AG08395 (cell line): ENCODE measurements at places on chromosomes 12 and 14.
A peak's percentile ranks its signal among the peaks of the same experiment; 100 is the strongest.

DNA sequence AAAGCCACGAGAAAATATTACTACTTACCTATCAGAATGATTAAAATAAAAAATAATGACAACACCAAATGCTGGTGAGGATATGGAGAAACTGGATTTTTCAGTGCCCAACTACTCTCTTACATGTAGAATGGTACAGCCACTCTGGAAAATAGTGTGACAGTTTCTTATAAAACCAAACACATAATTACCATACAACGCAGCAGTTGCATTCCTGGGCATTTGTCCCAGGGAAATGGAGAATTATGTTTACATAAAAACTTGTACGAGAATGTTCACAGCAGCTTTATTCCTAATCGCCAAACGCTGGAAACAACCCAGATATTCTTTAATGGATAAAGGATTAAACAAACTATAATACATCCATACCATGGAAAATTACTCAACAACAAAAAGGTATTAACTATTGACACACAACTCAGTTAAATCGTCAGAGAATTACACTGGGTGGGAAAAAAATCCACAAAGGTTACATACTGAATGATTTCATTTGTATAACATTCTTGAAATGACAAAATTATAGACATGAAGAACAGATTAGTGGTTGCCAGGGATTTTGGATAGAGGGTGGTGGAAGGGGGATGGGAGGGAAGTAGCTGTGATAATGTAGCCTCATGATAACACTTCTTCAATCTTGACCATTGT is 35.4 kb downstream of the TAOK3 start:
- DNase-seq, result no peak

GRCh38 chr14:52352061-52352491 is 38.0 kb downstream of the PTGER2 start:
- no peak for DNase-seq

- no peak for DNase-seq
Measured at GRCh38 chr14:31894351-31894750, 182.8 kb upstream of the ARHGAP5 start.

- no peak for DNase-seq
Measured at GRCh38 chr12:124713436-124714082, 146.1 kb upstream of the NCOR2 start.

- DNase-seq, result peak; percentile 75
Measured at GRCh38 chr14:75884198-75884611, 97.6 kb downstream of the TGFB3 start.

DNA sequence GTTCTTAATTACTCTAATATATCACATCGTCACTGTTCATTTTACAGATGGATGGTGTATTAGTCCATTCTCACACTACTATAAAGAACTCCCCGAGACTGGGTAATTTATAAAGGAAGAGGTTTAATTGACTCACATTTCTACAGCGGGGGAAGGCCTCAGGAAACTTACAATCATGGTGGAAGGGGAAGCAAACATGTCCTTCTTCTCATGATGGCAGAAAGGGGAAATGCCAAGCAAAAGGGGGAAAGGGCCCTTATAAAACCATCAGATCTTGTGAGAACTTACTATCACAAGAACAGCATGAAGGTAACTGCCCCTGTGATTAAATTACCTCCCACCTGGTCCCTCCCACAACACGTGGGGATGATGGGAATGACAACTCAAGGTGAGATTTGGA is 6.5 kb downstream of the TMBIM4 start:
- DNase-seq, result no peak

- no peak for DNase-seq
Measured at GRCh38 chr12:3896801-3897351, 23.7 kb upstream of the PARP11 start.

DNA sequence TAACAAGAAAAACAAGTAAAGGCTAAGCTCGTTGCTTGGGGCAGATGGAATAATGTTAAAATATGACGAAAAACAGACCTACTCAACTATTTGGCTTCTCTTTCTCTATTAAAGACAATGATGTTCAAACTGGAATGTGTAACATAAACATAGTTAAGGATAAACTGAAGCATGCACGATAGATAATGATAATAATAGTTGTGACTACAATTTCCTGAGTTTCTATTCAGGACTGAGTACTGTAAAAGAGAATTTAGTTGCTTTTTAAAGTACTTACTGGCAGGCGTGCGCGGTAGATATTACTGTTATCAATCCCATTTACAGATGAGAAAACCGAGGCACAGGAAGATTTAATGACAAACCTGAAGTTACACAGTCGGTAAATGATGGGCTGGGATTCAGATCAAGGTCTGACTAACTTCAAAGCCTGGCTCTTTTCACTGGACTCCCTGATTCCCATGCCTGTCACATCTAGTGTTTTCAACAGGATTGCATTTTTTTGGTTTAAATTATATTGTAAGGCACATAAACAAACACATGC is 103.0 kb downstream of the CRADD start:
- no peak for DNase-seq

GRCh38 chr12:60333461-60333860 is 737.6 kb downstream of the SLC16A7 start:
- no peak for DNase-seq

GRCh38 chr14:31026077-31026449 is at the start of gene STRN3:
Gene STRN3, minus strand, starts transcription at chr14:31026379. Its CDS starts 194 bp downstream, at chr14:31026185.
- DNase-seq, result no peak

DNA sequence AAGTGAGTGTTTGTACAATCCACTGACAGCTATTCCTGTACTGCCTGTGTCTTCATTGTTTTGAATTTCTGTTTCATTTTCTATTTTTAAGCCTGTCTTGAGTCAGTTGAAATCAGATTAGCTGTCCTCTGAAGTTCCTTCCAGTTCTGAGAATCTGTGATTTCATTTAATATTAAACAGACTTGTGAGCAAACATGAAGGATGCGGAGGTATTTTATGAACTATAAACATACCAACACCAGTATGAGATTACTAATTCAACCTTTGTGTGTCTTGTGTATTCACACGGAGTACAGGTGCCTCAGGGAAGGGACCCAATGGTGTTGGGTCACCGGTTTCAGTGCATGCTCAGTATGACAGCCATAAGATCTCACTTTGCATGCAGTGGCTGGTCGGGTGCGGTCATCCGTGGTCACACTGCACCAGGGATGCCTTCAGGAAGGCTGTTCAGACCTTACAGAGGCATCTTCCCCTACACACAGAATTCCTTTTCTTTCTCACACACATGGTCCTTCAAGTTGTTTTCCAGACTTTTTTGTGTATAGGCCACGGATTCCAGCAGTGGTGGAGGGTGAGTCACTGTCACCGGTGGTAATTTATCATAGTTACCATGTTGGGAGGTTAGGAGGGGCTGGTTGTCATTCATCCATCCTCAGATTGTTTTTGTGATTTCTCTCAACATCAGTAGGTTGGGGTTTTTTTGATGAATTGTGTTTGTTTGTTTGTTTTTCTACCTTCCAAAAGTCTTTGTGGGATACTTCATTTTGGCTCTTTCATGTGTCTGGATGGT is 103.0 kb upstream of the SFSWAP start:
- no peak for DNase-seq

DNA sequence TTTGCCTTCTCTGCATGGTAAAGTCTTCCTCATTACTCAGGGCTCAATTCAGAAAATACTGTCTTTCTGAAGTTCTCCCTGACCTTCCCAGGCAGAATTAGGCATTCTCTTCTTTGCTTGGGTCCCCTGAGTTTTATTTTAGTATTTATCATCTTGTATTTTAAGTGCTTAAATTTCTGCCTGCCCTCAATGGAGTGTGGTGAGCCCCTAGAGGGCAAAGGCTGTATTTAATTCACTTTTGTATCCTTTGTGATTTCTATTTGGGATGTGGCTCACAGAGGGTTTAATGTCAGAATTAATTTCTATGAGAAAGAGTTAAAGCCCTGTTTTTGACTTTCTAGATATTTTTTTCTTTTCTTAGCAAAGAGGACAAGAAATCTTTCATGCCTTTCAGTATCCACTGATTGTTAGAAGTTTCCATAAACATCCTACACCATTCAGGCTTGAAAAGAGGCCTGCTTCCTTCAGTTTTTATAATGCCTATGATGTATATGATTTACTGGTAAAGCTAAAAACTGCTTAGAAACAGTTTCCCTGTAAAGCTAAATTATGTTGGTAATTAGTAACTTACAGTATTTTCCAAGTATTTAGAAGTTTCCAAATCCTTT is 55.6 kb upstream of the PTPRB start:
- peak; percentile 62 for DNase-seq

DNA sequence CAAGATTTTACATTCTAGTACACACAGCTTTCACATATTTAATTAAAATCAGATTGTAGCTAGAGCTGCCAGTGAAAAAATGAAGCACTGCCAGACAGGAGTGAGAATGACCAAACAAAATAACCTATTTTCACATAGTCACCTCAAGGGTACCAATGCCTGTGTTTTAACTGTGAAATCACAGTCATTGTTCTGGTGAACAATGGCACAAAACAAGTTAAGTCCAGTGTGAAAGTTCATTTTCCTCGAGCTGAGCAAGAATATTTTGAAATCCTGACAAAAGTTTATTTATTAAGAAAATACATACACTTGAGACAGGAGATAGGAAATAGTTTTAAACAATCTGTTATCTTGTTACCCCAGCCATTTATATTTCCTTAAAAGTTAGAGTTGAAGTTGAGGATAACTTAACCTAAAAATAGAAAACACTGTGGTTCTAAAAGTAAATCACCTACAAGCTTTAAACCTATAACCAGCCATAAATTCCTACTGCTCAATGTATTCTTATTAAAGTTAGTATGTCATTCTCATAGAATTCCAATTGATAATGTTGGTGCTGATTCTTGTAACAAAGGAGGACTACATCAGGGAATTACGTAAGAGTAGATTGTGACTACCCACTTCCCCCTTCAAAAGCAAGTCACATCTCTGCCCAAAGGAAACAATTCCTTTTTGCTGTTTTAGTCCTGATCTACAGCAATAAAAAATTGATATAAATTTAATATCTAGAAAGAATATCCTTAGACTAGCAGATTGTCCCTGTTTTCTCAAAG is 15.9 kb downstream of the DENND5B start:
- DNase-seq, result no peak

- DNase-seq, result no peak
Measured at GRCh38 chr14:60212503-60213371, 36.3 kb upstream of the PPM1A start.

DNA sequence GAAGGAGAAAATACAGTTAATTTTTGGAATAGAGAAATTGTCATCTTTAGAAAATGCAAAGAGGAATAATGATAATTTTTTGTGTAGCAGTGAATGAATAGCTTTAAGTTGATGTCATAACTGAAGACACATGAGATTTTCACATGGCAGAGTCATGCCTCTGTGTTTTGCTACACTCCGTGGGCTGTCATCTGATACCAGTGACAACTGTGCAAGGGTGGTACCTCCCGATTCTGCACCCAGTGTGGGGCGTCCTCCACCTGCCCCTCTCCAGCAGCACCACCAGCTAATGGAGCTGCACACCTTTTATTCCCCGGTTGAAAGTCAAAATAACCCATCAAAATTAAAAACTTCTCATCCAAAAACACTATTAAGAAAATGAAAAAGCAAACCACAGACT is 47.2 kb downstream of the ANKRD9 start:
- no peak for DNase-seq

DNA sequence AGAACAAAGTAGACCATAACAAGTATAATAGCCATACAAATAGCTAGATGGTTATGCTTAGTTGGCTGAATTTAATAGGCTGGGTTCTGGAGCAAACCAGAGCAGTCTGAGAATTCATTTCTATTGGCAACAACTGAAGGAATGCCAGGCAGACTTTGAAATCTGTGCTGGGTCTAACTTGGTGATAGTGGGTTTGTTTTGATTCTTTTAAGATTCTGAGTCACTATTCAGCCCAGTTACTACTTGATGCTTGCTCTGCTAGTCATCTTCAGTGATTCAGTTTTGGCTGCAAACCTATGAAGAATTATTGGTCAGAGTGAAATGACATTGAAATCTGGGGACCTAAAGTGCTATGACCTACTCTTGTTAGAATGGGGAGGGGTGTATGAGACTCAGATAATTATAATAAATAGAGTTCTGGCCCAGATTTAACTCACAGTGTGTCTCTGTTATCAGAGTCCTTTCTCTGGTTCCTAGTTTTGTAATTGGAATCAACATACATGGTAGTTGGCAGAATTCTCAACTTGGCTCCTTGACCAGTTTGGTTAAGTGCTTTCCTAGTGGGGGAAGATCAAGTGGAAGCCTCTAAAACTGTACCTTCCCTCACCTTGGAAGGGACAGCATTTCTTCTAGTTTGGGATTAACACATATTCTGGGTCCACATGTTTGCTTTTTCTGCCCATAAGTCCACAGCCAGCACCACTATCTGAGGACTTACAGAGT is 43.5 kb downstream of the MNAT1 start:
- DNase-seq, result peak; percentile 83

DNA sequence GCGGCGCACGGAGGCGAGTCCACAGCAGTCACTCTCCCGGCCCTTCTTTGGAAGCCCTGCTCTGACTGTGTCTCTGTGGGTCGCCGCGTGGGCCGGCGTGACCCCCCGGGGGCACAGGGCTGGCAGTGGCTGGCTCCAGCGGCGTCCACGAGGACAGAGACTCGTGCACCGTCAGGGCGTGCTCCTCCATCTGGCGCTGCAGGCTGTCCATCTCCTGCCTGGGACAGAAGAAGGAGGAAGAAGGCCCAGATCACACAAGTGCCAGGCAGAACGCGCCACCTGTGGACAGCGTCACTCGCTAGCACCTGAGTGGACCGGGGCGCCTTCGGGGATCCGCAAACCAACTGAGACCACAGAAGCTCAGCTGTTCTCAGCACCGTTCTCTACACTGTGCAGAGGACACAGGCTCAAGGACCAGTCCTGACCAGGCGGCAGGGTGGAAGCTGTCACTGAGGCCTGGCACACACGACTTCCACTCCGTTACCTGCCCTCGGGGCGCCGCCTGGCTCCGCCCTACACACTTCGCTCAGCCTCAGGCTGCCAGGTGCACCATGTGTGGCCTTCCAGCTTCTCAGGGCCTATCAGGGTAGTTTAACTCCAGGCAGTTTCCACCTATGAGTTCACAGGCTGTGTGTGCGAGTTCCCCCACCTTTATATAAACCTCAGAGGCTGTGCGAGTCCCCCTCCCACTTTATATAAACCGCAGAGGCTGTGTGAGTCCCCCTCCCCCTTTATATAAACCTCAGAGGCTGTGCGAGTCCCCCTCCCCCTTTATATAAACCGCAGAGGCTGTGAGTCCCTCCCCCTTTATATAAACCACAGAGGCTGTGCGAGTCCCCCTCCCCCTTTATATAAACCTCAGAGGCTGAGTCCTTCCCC is 11.7 kb upstream of the ANKLE2 start:
- no peak for DNase-seq

DNA sequence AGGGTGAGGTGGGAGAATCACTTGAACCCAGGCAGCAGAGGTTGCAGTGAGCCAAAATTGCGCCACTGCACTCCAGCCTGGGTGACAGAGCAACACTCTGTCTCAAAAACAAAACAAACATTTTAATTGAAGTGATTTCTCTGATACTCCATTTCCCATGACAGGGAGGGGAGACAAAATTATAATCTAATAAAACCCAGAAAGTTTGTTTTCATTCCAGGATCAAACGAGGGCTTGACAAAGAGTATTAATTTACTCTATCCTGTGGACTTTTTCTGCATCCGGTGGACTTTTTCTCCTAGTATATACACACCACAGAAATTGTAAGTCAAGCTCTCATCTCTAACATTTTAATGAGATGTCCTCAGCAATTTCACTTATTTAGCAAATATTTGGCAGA is 14.5 kb upstream of the AP4S1 start:
- no peak for DNase-seq

GRCh38 chr12:4178424-4179170 is 95.0 kb upstream of the CCND2 start:
- DNase-seq, result no peak

- peak; percentile 20 for DNase-seq
Measured at GRCh38 chr12:77124767-77125166, 59.4 kb upstream of the E2F7 start.
